ENCODE measurements at places on chromosomes 5 and 9.

DNA sequence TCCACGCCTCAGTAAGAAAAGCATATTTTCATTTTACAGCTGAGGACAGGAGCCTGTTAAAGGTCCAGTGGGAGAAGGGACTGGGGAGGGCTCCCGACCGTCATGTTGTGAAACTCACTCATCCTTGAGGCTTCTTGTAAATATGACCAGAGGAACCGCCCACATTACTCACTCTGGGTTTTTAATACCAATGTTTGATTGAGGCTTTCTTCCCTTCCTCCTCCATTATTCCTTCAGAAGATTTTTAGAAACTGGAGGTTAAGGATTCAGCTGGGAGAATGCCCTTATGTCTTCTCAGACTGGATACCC, 61.4 kb upstream of the GLRX start:
- no peak for DNase-seq

DNA sequence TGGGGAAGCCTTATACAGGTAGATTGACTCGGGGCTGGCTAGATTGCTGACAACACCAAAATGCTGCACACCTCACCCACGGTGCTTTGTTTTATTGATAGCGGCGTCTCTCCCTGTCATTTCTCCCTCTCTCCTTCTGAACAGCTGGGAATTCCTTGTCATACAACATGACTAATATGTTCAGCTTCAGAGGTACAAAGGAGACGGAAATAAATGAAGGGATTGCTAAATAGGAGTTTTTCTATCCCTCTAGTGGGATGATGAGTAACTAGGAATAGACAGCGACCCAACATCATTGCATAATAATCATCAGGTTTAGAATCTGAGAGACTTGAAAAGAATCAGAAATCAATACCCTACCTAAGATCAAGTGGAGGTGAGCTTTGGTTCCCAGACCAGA, 337.7 kb upstream of the PANK3 start:
- no peak for DNase-seq

- DNase-seq: no peak
Observed at GRCh38 chr5:156526081-156526925, 199.3 kb downstream of the SGCD start.

DNA sequence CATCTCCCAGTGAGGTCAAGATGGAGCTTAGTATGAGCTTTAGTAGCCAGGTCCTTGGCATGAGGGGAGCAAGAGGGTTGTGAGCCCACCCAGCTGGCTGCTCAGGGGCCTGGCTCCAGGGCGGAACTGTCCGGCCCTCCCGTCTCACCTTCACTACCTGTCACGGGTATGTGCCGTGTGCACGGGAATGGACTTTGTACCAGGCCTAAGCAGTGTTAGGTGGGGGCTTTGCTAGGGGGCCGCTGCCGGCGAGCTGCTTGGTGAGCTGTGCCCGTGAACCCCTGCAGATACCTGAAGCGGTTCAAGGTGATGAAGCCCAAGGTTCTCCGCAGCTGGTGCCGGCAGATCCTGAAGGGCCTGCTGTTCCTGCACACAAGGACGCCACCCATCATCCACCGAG, 46.7 kb downstream of the WNK2 start:
- DNase-seq: no peak

GRCh38 chr5:72154076-72154756, 46.9 kb downstream of the MAP1B start:
- DNase-seq: no peak

DNA sequence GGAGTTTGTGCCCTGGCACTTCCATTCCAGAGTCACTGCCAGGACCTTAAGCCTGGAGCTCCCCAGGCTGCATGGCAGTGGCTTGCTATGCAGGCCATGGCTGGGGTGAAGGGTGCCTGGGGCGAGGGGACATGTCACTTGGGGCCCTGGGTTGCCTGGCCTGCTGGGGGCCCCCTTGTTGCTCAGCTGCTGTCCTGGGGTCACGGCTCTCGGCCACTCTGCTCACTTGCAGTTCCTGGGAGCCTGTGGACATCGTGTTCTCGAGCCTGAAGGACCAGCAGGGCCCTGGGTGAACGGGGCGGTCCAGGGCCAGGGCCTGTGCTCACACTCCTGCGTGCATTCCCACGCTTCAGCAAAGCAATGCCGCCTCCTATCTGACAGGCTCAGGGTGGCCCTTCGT, 14.5 kb upstream of the SLC2A6 start:
- no peak for DNase-seq

DNA sequence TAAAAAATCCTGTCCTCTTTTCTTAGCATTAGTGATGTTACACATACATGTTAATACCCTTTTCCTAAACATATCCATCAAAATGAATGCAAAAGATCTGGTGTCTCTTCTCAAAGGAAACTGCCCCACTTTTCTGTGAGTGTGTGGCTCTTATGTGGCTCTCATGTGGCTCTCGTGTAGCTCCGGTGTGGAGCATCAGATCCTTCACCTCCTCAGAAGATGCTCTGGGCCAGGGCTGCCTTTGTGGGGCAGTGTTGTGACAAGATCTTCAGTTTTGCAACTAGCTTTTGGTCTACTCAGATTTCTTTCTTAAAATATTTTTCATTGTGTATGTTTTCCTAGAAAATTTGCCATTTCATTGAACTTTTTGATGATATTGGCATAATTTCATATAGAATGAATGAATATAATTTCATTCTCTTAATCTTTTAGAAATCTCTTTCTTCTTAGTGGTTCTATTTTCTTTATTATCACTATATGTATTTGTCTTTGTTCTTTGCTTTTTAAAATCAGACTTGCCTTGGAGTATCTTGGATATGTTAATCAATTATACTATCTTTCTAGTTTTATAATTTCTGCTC, 19.4 kb downstream of the GARNL3 start:
- no peak for DNase-seq

DNA sequence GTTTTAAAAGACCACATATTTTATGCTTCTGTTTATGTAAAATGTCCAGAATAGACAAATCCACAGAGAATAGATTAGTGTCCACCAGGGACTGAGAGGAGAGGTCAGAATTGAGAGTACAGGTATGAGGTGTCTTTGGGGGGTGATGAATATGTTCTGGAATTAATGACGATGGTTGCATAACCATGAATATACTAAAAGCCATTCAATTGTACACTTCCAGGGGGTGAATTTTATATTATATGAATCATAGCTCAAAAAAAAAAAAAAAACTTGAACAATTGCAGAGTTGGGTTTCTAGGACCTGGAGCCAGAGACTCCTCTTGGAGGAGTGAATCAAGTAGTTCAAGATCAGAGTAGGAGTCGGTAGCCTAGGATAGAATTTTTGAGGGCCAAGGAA, 57.8 kb upstream of the RUSC2 start:
- DNase-seq: no peak

GRCh38 chr5:116308391-116308790, 223.6 kb downstream of the COMMD10 start:
- DNase-seq: no peak

- DNase-seq: no peak
Observed at GRCh38 chr5:129377504-129377903, 82.6 kb upstream of the ADAMTS19 start.

GRCh38 chr5:76954383-76954763, 1.5 kb downstream of the CRHBP start:
- DNase-seq: no peak

GRCh38 chr5:58135571-58136335, 324.1 kb downstream of the PLK2 start:
- no peak for DNase-seq

- no peak for DNase-seq
Observed at GRCh38 chr9:12318732-12319685, 374.2 kb upstream of the TYRP1 start.

DNA sequence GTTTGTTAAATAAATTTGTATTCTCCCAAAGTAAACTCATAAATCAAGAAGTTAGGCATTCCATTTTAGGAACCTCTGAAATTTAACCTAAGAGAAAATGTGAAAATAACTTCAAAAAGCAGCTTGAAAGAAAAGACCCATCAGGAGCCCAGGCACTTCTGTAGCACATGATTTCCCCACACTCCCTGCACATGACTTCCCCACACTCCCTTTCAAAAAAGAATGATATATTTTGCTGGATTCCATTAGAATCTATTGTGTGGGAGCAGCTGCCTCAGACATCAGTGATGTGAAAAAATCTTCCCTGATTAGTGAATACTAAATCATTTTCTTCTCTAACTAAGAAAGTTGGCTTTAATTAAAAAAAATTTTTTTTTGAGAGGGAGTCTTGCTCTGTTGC, 83.3 kb downstream of the GLDC start:
- DNase-seq: no peak

DNA sequence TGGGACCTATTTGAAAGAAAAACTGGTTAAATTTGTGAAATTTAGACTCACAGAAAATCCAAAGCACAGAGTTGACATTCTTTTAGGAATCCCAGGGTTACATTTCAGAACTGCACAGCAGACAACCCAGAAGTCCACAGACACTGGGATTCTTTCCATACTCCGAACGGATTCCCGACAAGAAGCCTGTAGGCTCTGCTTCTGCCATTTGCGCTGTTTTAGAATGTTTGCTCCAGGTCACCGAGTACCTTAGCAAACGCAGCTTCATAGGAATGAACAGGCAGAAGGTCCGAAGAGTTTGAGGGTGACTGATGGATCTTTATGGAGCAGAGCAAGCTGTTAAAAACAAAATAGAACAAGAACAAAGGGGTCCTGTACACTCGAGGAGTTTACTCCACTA, 84.5 kb upstream of the NFIB start:
- no peak for DNase-seq
